ENCODE measurements at places on chromosomes 3 and 15.

- DNase-seq: no peak
These were observed 12.1 kb downstream of the ATP13A3 start for GRCh38 chr3:194474675-194475074.

- no peak for DNase-seq
These were observed at the start of gene GRM2 for GRCh38 chr3:51706788-51707731. Gene GRM2 (plus strand): TSS chr3:51707068. CDS start chr3:51708984, 1,916 bp downstream.

DNA sequence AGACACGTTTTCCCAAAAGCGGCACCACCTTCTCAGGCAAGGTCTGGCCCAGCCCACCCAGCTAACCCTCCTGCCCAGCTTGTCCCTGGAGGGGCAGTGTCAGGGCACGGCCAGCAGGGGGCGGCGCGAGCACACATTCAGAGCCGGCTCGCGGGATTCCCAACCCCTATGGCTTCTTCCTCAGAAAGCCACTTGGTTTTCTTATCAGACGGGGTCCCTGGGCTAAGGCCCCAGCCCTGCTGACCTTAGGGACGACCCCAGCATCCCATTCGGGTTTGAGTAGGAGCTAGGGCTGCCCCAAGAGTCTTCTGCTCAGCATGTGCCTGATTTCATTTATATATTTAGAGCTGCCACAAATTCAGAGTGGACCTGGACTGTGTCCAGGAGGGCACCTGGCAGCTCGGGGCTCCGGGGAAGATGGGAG lies 14.5 kb downstream of the RLBP1 start:
- no peak for DNase-seq

GRCh38 chr3:182309120-182309519 lies 484.2 kb upstream of the ATP11B start:
- DNase-seq: no peak

DNA sequence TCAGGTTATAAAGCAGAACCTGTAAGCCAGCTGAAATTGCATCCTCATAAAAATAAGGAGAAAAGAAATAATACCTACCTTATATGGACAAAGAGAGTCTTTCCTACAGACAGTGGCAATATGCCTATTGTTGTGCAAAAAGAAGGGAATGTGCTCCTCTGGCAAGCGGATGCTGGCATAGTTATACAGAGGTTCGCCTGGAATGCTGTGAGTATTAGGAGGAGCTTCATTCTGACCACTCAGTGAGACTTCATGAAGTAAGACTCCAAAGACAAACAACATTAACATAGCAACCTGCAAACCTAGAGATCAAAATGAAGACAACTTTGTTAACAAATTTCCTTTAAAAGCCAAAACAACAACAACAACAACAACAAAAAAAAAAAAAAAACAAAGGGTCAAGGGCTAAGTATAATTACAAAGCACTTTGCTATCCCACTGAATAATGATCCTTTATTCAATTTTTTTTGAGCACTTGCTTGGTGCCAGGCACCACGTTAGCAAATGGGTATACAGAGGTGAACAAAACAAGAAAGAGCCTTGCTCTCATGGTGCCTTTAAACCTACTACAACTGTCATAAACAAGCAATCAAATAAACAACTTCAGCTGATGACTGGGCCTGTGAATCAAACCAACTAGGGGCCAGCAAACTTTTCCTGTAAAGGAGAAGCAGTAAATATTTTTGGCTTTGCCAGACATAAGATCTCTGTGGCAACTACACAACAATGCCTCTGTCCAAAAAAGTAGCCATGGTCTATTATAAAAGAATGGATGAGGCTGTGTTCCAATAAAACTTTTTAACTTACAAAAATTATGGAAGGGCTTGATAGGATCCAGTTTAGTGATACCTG lies 3.7 kb downstream of the EOGT start:
- DNase-seq: no peak

- DNase-seq: no peak
These were observed 700.1 kb downstream of the ROBO1 start for GRCh38 chr3:79067734-79068133.

DNA sequence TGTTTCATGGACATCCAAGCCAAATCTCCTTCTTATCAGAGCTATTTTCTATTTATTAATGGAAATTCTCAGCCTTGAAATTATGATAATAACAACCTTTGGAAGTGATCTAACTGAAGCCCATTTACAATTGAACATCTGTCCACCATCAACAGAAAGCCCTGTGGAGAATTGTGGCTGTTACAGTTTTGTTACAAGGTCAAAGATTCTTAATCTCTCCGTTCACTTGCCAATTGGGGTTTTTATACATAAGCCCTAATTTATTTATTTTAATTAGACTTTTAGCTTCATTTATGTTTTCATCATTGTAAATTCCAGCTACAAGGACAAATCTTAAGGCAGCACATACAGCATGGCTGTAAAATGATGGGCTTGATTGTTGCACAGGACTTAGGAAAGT lies 3.3 kb downstream of the CERS3 start:
- DNase-seq: no peak

- DNase-seq: no peak
These were observed 74.0 kb downstream of the LRRFIP2 start for GRCh38 chr3:37100411-37100810.

DNA sequence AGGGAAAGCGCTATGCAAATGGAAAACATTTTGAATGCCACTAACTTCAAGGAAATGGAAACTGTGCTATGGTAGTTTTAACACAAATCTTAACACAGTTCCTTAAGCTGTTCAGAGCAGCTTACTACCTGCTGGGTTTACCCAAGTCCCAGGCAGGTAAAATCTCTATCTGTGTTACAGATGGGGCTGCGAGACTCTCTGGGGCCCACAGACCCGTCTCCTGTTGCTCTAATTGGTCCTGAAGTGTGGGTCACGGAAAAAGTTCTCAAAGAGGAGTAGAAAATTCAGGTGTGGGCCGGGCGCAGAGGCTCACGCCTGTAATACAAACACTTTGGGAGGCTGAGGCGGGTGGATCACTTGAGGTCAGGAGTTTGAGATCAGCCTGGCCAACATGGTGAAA lies 16.9 kb upstream of the ZFYVE19 start:
- no peak for DNase-seq
